Astrocyte (in vitro differentiated cells and primary cell): ENCODE measurements at places on chromosomes 3 and 15. TPM values are rescaled to one million over a fixed set of nuclear protein-coding genes. Genes with fewer than 3 reads are reported as not detected.

DNA sequence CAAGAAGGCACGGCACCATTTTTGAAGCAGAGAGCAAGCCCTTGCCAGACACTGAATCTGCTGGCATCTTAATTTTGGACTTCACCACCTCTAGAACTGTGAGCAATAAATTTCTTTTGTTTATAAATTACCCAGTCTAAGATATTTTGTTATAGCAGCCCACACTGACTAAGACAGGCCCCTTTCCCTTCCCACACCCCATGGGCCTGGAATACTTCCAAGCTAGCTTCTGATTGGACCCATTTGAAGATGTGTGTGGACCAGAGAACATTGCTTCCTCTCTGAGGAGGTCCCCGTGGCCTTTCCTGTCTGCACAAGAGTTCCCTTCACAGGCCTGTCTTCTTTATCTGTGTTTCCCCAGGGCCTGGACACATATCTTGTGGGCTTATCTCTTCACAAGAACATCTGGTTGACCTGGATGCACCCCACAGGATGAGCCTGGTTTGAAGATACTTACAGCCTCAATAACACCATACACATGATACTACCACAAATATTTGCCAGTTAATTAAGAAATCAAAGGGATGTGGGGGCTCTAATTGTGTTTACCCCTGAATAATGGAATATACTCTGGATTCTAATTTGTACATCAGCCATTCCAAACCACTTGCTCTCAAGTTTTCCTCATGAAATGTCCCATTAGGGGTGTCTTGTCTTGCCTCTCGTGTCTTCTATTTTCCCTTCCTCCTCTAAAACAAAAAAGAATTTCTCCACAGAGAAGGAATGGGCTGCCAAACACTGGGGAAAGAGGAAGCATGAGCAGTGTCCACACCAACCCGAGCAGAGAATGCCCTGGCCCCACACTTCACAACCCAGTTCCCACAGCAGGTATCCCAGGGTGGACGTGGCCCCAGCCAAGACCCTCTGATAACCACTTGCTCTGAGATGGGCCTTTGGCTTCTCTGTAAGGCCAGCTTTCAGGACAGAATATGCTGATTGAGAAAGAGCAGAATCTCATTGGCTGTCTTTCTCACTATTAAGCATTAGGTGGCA, 42.5 kb downstream of the GLB1 start:
- no peak for DNase-seq

DNA sequence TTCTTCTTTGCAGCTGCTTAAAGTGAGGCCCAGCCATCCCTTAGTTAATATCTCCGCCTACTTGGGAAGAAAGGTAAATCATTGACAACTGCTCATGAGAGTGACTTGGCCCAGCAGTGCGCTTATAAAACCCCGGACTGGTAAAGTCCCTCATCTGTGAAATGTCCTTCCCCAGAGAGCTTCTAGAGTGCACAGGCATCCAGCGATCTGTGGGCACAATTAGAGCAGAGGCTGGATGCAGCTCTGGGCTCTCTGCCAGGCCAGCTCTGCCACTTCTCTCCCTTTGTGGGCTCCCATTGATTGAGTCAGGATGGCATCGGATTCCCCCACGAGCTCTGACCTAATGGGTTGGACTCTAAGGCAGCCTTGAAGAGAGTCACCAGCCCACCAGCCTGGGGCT, 219.0 kb upstream of the LINGO1 start:
- no peak for DNase-seq

DNA sequence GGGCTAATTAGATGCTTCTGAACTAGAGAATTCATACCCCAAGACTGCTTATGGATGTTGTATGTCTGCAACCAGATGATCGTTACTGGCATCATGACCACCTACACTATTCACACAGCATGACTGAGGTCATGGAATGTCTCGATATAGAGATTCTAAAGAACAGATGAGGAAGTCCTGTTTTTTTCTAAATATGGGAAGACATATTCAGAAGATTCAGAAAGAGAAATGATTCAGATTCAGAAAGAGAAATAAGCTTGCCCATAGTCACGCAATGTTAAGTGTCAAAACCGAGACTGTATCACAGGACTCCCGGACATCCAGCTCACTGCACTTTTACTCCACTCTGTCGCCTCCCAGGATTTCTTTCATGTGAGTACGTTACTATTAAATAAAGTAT, 136.2 kb downstream of the TPRG1 start:
- DNase-seq, result no peak

DNA sequence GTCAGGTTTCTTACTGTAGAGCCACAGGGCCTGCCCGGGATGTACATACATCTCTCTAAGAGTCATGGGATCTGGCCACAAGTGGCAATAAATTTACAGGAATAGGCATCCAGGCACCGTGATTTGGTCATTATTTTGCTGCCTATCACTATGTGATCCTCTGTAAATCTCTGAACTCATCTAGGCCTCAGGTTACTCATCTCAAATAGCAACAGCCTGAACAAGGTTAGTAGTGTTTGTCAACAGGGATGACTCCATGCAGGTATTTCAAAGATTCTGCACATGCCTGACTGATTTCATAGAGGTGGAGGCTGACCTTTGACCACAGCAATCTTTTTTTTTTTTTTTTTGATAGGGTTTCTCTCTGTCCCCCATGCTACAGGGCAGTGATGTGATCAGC, 88.8 kb upstream of the TBL1XR1 start:
- DNase-seq, result no peak

DNA sequence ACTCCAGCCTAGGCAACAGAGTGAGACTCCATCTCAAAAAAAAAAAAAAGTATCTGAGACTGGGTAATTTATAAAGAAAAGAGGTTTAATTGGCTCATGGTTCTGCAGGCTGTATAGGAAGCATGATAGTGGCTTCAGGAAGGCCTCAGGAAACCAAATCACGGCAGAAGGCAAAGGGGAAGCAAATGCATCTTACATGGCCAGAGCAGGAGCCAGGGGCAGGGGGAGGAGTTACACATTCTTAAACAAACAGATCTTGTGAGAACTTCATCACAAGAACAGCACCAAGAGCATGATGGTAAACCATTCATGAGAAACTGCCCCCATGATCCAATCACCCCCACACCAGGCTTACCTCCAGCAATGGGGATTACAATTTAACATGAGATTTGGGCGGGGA, 37.2 kb downstream of the ACAP2 start:
- DNase-seq, result no peak

GRCh38 chr3:159848348-159849118, 140.1 kb upstream of the IL12A start:
- DNase-seq, result no peak

Gene GTF2E1
- total RNA-seq, result 28.8 and 31.6 TPM in 2 replicates

Gene NRROS
- total RNA-seq, result not detected in 2 replicates

DNA sequence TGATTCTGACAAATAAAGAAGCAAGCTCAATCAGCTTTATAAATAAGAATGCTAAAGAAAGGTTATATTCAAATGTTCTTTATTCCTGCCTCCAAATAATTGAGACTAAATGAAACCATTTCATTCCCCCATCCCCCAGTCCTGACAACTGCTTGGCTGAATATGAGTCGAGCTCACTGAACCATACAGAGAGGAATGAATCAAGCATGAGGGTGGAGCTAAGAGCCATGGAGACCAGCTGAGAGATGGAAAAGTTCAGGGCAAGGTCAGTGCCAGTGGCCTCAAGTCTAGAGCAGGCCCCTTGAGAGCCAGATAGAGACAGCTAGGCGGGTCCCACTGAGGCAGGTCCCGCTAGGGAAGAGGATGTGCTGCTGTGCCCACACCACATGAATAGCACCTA, 188.7 kb upstream of the EIF1B start:
- DNase-seq, result peak; percentile 63

Gene FRMD4B
- total RNA-seq, result 9.2 and 9.9 TPM in 2 replicates

- peak; percentile 95 for DNase-seq
These were observed 41.2 kb downstream of the CCDC12 start for GRCh38 chr3:46935168-46935858.

- no peak for DNase-seq
These were observed 67.1 kb downstream of the RASGRF1 start for GRCh38 chr15:79023546-79023890.

- no peak for DNase-seq
These were observed 74.0 kb upstream of the PLCL2 start for GRCh38 chr3:16810593-16811367.

GRCh38 chr15:41946970-41947369, 25.4 kb downstream of the EHD4 start:
- DNase-seq, result no peak

GRCh38 chr15:22918056-22918455, 62.1 kb downstream of the CYFIP1 start:
- peak; percentile 26 for DNase-seq

Gene CPNE9
- total RNA-seq, result 0.20 TPM in 1 of 2 replicates, not detected in the other

- no peak for DNase-seq
These were observed 10.0 kb downstream of the CRYGS start for GRCh38 chr3:186534113-186534669.

DNA sequence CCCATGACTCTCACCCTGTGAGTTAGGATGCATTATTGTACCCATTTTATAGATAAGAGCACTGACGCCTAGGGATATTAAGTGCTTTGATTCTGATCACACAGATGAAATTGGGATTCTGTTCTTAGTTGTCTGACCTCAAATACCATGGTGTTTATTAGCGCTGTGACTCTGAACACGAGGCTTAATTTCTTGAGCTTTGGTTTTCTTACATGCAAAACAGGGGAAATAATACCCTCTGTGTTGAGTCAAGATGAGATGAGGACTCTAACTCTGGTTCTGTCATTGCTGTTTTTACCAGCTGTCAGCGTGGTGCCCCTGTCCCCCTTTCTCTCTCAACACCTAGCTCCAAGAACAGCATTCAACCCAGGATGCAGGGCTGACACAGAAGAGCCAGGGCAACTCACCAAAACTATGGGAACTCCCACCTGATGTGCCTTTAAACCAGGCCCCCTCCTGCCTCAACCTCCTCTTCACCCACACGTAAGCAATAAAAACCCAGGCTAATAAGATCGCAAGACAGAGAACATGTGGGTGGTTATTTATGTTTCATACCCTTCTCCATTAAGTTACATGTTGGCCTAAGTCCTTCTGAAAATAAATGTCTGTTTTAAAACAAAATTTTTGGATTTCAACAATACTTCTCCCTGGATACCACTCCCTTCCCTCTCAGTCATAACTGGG, 100.1 kb upstream of the SPATA12 start:
- DNase-seq, result no peak

DNA sequence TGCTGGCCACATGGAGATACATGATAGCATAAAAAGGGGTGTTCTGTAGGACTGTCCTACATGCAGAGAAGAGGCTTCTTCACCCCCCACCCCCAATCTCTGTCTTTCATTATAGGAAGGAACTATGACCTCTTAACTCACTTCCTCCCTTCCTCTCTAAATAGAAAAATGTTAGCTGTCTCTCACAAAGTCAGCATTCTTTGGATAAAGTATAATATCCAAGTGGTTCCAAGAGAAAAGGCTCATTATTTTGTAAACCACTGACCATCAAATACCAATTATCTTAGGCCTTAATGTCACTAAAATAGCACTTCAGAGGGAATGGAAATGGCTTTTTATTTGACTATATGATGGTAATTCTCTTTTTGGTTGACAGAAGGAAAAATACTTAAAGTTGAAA, 95.3 kb upstream of the SLC2A2 start:
- no peak for DNase-seq

DNA sequence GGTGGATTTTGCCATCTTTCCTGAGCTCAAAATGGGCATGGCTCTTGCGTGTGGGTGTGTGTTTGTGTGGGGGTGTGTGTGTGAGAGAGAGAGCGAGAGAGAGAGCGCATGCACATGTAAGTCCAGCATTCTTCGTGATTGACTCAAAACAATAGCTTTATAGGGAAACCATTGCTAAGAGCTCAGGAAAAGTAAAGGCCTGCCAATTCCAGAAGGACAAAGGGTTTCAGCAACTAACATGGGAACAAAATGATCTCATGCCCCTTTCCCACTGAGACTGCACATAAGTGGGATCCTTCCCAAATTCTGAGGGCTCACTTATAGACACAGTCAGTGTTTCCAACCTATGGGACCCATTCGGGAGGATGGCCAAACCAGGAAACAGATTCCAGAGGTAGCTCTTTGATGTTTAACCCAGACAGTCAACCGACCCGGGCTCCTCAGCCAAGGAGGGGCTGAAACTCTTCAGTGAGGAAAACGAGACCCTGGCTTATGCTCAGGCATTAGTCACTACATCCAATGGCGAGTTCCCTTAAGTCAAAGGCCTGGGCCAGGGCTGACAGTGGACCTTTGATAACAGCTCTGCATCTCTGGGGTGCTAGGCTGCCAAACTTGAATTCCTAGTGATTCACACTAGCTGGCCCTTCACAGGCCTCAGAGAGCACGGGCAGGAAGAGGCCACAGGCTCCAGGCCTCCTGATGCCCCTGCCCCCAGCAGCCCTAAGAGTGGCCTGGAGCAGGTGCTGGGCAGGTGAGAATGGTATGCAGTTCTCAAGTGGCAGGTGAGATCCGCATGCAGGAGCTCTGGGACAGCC, 305.0 kb upstream of the C2CD4B start:
- peak; percentile 98 for DNase-seq

- DNase-seq, result no peak
These were observed 39.5 kb downstream of the STARD5 start for GRCh38 chr15:81284256-81285031.
